ENCODE measurements at places on chromosomes 1 and 21. TPM values are rescaled to one million over a fixed set of nuclear protein-coding genes. Genes with fewer than 3 reads are reported as not detected.

PRRX1 gene
- total RNA-seq = 229 TPM

HMCN1 gene
- total RNA-seq = 151 TPM

FAAH gene
- 0.92 TPM for total RNA-seq

LEMD1 gene
- not detected for total RNA-seq

DENND2D gene
- 0.40 TPM for total RNA-seq

RNU1-4 gene
- total RNA-seq = 1,390 TPM

S100A7 gene
- total RNA-seq = not detected

GSTM2 gene
- 10.7 TPM for total RNA-seq

NMNAT2 gene
- 0.66 TPM for total RNA-seq

TSPEAR gene
- total RNA-seq = not detected

ZNF670 gene
- total RNA-seq = 1.2 TPM

MIXL1 gene
- not detected for total RNA-seq

TAF1A gene
- total RNA-seq = 5.0 TPM

GPR157 gene
- 2.8 TPM for total RNA-seq

ERG gene
- total RNA-seq = 16.0 TPM

C1orf116 gene
- total RNA-seq = under 0.01 TPM

SMG7 gene
- 14.5 TPM for total RNA-seq

CASZ1 gene
- total RNA-seq = 0.19 TPM

PADI4 gene
- not detected for total RNA-seq

NEXN gene
- 26.5 TPM for total RNA-seq

MEX3A gene
- total RNA-seq = 0.50 TPM

CLEC20A gene
- total RNA-seq = not detected

DRAM2 gene
- total RNA-seq = 48.2 TPM

FLG2 gene
- not detected for total RNA-seq

NGF gene
- 7.7 TPM for total RNA-seq

DYNLT5 gene
- total RNA-seq = 0.40 TPM

AK4 gene
- 12.8 TPM for total RNA-seq

CYP2J2 gene
- total RNA-seq = 0.13 TPM

DAP3 gene
- 45.8 TPM for total RNA-seq

CDA gene
- total RNA-seq = 0.12 TPM

GFI1 gene
- 0.13 TPM for total RNA-seq

Data from aortic smooth muscle cell (primary cell).